Bone marrow (tissue), 2 donors: ENCODE measurements at places on chromosomes 13 and 19.

GRCh38 chr13:41231786-41232185, 31.6 kb downstream of the MTRF1 start:
- no peak for DNase-seq

DNA sequence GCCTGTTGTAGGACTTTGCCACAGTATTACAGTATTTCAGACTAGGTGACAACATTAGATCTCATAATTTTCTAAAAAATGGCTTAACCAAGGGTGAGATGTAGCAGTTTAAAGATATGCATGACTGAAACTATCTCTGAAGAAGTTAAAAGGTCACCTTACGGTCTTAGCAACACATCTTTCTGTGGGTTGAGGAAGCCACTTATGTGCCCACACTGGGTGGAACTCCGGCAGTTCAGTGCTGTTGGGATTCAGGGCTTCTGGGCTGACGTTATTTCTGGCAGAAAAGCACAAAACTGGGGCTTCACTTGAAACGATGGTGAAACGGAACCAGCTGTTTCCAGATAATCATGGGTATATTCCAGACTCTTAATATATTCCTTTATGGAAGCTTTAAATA, 697.3 kb downstream of the PCDH9 start:
- DNase-seq = no peak

- no peak for DNase-seq
Observed at GRCh38 chr19:3375221-3376090, 9.1 kb downstream of the NFIC start.

GRCh38 chr19:53907193-53907581, 1.9 kb upstream of the CACNG7 start:
- no peak for DNase-seq

DNA sequence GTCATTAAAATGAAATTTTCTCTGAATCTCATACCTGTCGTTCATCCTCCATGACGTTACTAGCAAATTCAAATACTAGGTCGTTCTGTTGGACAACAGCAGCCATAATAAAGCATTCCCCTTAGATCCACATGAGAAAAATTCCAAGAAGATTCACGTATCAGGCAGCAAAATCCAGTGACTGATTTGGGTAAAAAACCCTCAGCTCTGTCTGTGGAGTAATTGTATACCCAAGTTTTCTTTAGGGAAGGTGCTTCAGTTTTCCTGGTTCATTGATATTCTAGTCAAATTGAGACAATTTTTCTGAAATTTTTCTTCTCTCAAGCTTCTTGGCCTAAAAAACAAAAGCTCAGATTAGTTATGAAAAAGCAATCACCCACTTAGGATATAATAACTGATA, 37.2 kb downstream of the ELF1 start:
- no peak for DNase-seq

DNA sequence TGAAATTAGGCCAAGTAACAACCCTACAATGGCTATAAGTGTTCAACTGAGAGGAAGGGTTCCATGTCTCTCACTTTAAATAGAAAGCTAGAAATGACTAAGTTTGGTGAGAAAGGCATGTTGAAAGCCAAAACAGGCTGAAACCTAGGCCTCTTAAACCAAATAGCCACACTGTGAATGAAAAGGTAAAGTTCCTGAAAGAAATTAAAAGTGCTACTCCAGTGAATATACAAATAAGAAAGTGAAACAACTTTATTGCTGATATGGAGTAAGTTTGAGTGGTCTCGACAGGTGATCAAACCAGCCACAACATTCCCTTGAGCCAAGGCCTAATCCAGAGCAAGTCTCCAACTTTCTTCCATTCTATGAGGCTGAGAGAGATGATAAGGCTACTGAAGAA, 209.6 kb downstream of the KLF12 start:
- DNase-seq = no peak

DNA sequence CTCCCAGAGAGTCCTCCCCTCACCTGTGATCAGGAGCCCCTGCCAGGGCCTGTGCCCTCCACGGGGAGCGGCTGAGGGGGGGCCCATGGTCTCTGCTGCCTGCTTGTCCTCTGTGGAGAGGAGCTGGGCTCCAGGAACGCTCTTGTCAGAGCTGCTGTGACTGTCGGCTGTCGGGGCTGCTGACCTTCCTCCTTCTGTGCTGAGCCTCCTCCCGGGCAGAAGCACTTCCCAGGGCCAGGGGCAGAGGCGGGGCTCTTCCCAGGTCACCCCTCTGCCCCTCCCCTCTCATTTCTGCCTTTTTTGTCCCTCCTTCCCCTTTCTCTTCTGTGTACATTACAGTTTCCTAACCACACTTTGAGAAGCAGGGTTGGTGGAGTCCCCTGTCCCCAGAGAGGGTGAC, at the start of gene CEACAM4:
Gene CEACAM4, minus strand, starts transcription at position 198 of the 400 bp plus-strand sequence. Its CDS starts 111 bp downstream, at position 87.
- DNase-seq = peak; percentile 45

GRCh38 chr13:20145521-20145920, 15.3 kb downstream of the GJA3 start:
- no peak for DNase-seq

GRCh38 chr13:92574499-92574898, 652.1 kb upstream of the GPC6 start:
- no peak for DNase-seq

DNA sequence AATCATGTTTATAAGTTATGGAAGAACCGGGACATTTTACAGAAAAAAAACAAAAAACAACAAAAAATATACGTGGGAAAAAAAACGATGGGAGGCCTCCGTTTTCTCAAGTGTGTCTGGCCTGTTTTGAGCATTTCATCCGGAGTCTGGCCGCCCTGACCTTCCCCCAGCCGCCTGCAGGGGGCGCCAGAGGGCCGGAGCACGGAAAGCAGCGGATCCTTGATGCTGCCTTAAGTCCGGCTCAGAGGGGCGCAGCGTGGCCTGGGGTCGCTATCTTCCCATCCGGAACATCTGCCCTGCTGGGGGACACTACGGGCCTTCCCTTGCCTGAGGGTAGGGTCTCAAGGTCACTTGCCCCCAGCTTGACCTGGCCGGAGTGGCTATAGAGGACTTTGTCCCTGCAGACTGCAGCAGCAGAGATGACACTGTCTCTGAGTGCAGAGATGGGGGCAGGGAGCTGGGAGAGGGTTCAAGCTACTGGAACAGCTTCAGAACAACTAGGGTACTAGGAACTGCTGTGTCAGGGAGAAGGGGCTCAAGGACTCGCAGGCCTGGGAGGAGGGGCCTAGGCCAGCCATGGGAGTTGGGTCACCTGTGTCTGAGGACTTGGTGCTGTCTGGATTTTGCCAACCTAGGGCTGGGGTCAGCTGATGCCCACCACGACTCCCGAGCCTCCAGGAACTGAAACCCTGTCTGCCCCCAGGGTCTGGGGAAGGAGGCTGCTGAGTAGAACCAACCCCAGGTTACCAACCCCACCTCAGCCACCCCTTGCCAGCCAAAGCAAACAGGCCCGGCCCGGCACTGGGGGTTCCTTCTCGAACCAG, 1.8 kb upstream of the APOE start:
- peak; percentile 13 for DNase-seq

- no peak for DNase-seq
Observed at GRCh38 chr13:106302011-106302410, 233.5 kb downstream of the EFNB2 start.

GRCh38 chr19:45098521-45099466, 5.8 kb downstream of the PPP1R37 start:
- no peak for DNase-seq

- no peak for DNase-seq
Observed at GRCh38 chr19:16038196-16038695, 38.0 kb upstream of the TPM4 start.

DNA sequence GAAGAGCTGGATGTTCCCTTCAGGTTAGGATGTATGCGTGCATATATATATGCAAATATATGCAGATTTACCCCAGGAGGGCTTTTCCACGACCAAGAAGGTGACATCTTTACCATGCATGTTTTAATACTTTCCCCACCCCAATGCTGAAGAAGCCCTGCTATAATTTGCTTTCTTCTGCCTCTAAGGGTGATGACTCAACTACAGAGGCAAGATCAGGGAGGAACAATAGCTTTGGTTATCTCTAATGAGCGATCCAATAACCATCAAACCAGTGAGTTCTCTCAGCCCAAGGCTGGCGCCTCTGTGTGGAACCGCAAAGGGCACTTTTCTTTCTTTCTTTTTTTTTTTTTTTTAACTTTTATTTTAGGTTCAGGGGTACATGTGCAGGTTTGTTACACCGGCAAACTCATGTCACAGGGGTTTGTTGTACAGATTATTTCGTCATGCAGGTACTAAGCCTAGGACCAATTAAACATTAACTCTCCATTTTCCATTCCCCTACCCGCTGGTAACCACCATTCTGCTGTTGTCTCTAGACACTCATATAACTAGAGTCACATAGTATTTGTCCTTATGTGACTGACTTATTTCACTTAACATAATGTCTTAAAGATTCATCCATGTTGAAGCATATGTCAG, 25.7 kb upstream of the UBE2L5 start:
- DNase-seq = no peak

DNA sequence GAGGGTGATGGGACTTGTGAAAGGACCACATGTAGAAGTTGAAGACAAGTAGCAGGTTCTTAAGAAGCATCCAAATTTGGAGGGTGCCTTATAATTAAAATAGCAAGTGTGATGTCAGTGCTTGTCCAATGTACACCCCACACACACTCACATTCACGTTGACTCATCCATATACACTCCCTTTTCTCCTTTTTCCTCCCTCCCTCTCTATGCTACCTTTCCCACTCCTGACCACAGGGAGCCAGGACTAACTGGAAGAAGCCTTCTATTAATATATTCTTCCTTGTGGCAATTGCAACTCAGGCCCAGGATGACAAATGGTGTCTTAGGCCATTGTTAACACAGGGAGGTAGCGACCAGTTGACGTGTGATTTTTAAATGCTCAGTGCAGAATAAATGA, 16.3 kb upstream of the GPR183 start:
- no peak for DNase-seq

GRCh38 chr13:113586661-113587479, 2.3 kb downstream of the TFDP1 start:
- DNase-seq = no peak

GRCh38 chr13:77470986-77471385, 64.5 kb upstream of the SCEL start:
- DNase-seq = no peak

DNA sequence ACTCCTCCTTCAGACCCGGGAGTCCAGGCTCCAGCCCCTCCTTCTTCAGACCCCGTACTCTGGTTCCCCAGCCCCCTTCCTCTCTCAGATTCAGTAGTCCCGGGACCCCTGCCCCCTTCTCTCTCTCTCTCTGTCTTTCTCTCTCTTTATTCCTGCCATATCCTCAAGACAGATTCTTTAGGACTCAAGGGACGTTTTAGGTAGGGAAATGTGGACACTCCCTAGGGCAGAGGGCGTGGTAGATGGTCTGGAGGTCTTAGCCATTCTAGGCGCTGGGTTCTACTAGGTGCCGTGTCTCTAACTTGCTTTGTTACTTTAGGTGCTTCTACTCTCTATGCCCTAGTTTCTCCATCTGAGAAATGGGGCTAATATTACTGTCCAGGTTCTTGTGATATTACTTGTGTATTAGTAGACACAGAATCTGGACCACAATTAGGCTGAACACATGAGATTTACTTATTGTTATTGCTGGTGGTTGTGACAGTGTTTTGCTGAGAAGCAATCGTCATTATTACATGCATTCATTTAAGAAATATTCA, 751 bp upstream of the C19orf84 start:
- no peak for DNase-seq

GRCh38 chr13:106332621-106333020, 202.8 kb downstream of the EFNB2 start:
- DNase-seq = no peak

GRCh38 chr19:49335071-49335783, at the start of gene CD37:
TSS of gene CD37 (plus strand) at chr19:49335406. CDS start at chr19:49335541, 135 bp downstream.
- peak; percentile 56 for DNase-seq

DNA sequence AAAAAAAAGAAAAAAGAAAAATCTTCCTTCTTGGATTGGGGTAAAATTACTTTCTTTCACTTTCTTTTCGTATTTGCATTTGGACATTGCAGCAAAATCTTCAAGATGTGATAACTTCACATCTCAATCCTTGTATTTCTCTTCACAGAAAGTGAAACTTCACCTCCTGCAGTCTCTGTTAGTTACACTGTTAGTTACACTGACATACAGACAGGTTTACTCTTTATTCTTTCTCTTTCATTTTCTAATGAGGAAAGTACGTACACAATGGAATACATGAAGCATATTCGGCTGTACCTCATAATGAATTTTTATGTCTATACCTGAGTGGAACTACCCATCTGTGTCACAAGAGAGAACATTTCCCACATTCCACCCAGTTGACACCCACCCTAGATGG, 459.1 kb upstream of the GPC6 start:
- no peak for DNase-seq

- no peak for DNase-seq
Observed at GRCh38 chr19:8251025-8251472, 41.9 kb downstream of the CERS4 start.

DNA sequence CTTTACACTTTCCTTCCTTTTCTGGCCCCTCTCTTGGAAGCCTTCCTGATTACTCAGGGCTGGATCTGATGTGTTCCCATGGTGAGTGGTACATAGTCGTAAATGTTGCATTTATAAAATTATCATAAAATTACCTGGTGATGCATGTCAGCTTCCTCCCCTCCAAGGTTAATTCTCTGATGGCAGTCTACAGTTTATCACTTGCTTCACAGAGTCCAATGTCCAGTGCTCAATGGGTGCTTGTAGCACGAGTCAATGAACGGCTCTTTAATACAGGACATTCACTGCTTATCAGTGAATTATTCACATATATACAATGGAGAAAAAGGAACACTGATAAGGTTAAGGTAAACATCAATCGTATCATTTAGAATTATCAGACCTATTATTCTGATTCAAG, 27.0 kb upstream of the OXGR1 start:
- no peak for DNase-seq

GRCh38 chr19:33621811-33622504, at the start of gene CHST8:
TSS of gene CHST8 (plus strand) at chr19:33621953. CDS start at chr19:33689262, 67,309 bp downstream.
- no peak for DNase-seq

DNA sequence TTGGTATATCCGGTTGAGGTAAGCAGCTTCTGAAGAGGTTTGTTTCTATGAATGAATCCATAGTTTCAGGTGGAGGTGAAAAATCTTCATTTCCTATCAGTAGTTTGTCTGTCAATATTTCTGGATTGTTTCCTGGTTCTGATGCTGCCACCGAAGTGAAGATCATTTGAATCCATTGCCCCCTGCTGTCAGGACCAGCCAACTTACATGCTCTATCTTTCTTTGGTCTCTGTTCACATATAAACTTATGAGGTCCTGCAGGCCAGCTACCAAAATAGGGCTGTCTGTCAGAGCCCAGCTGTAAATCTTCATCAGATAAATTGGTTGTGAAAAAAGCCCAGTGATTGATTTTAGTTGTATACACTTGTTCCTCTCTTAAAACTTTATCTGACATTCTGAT, 15.2 kb upstream of the N4BP2L1 start:
- DNase-seq = peak; percentile 44
